ENCODE measurements at places on chromosomes 3 and 15.

DNA sequence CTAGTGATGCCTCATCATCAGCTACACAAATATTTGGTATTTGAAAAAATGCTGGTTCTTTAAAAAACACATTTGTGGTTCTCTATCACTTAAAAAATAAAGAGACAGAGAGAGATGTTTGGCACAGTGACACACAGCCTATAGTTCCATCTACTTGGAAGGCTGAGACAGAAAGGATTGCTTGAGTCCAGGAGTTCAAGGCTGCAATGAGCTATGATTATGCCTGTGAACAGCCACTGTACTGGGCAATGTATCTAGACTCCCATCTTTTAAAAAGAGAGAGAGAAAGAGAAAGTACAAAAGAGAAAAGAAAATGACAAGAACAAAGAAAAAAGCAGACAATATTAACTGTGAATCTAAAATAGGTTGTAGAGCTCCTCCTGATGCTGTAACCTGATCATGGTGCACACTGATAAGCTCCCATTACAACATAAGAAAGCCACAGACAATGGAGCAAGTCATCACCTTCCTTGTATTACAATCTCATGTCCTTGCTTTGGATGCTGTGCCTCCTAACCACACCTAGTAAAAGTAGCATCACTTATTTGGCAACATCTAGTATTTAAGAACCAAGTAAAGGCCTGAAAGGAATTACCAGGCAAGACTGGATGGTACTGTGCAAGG, 31.7 kb upstream of the MAP4 start:
- DNase-seq: no peak

GRCh38 chr3:96083610-96084009, 730.8 kb upstream of the EPHA6 start:
- no peak for DNase-seq

DNA sequence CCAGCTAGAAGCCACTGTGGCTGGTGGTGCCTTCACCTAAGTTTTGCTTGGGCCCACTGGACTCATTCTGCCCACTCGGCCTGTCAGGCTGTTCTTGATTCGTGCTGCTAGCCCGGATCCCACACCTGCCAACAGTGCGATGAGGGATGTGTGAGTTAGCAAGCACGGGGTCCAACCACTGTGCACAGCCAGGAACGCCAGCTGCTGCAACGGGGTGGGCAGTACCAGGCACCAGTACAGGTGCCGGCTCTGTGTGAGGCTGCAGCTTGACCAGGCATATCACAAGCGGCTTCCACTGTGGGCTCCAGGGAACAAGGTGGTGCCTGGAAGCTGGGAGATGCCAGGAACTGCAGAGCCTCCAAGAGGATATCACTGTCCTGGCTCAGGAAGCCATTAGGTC, 481.2 kb downstream of the OTOL1 start:
- DNase-seq: no peak

DNA sequence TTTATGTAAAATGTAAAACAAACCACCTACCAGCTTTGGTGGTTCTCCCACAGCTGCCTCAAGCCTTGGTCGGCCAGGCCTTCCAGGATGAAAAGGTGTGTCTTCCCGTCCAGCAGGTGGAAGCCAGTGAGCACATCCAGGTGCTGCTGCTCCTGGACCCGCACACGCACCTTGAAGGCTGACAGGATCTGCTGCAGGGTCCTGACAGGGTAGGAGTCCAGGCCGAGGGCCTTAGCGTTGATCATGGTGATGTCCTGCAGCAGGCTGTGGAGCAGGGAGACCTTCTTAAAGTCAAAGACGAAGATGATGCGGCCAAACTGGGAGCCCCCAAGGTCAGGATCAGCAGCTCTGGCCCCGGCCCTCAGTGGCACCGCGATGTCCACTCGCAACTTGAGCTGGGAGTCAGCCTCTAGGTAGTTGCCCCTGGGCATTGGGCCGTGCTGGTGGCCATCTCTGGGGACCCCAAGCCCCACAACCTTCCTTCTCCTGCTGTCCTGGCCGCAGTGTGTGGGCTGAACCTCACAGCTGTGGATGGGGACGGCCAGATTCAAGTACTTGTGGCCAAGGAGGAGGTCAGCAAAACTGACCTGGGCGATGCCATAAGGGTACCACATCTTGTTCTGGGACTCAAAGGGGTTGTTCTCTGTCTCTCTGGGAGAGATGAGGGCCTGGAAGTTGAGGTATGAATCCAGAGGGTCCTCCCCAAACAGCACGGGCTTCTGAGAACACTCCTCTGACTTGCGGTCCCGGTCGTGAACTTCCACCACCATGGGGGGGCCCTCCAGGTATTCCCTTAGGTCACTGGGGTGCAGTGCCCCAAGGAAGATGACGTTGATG, 48.6 kb downstream of the CFAP92 start:
- DNase-seq: no peak

- DNase-seq: no peak
These were observed 68.8 kb upstream of the PRR23E start for GRCh38 chr3:127124120-127124519.

Measured in inflammatory macrophage treated with lipopolysaccharide for 4 hours (primary cell).